ENCODE measurements at places on chromosomes 3 and 15. TPM values are rescaled to one million over a fixed set of nuclear protein-coding genes. Genes with fewer than 3 reads are reported as not detected.

INKA1 gene
- total RNA-seq: 5.6 TPM

CACNA2D3 gene
- 2.0 TPM for total RNA-seq

ZNF621 gene
- total RNA-seq: 21.0 TPM

EPHB1 gene
- total RNA-seq: 3.7 TPM

TRIM42 gene
- total RNA-seq: not detected

AADAC gene
- total RNA-seq: 0.42 TPM

CFAP44 gene
- total RNA-seq: 8.2 TPM

CLPX gene
- total RNA-seq: 28.9 TPM

EPHA3 gene
- 28.6 TPM for total RNA-seq

CHRFAM7A gene
- 8.3 TPM for total RNA-seq

NAA80 gene
- total RNA-seq: 11.1 TPM

CLDN18 gene
- not detected for total RNA-seq

SEMA5B gene
- 0.93 TPM for total RNA-seq

SNTN gene
- not detected for total RNA-seq

GOLGA6C gene
- not detected for total RNA-seq

KNG1 gene
- not detected for total RNA-seq

PFN2 gene
- 88.9 TPM for total RNA-seq

SERINC4 gene
- total RNA-seq: not detected

PTH1R gene
- 17.9 TPM for total RNA-seq

ECE2 gene
- total RNA-seq: not detected

IL16 gene
- 21.8 TPM for total RNA-seq

ZBBX gene
- total RNA-seq: not detected

MNS1 gene
- total RNA-seq: 2.2 TPM

ARGFX gene
- total RNA-seq: not detected

CACNA1D gene
- 1.9 TPM for total RNA-seq

MUSTN1 gene
- 105 TPM for total RNA-seq

IL5RA gene
- not detected for total RNA-seq

LRRC58 gene
- total RNA-seq: 29.0 TPM

MKRN3 gene
- not detected for total RNA-seq

GCNT3 gene
- not detected for total RNA-seq

PLSCR5 gene
- not detected for total RNA-seq

AGTR1 gene
- total RNA-seq: 6.9 TPM

CORO2B gene
- total RNA-seq: 11.7 TPM

GABRR3 gene
- not detected for total RNA-seq

DUOXA2 gene
- total RNA-seq: not detected

KLHL40 gene
- not detected for total RNA-seq

B3GALNT1 gene
- 14.7 TPM for total RNA-seq

CIDEC gene
- total RNA-seq: 2.9 TPM

SNRK gene
- total RNA-seq: 49.3 TPM

All from posterior vena cava (tissue), 2 donors.